ENCODE measurements at places on chromosomes 6 and 20.

DNA sequence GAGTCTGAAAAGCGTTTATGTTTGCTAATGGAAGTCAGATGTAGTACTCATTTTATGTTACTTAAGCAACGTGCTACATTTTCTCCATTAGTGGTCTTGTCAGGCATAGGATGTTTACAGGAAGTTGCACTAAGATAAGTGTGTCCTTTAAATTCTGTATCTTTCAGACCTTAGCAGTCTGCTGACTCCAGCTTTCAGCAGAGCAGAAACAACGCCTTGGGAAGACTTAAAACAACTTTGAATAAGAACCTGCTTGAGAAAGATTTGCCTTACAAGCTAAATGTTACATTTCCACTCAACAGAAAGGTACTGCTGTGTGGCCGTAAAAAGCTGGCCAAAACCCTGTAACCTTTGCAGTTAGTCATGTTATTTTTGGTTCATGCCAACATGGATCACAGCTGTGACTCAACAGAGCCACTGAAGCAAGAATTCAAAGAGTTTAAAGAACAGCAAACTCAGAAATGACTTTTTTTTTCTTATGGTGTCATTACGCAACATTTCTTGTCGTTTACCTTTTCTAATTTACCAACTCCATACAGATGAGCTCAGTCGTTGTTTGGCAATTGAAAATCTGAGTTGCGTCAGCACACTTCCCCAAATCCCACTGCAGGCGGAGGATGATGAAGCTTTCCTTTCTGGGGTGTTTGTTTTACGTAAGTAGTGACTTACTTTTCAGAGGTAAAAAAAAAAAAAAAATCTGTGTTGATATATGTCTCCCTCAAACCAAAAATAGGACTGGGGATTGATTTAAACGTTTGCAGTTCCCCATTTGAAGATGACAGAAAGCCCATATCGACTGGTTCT lies 27.9 kb upstream of the BMP6 start:
- DNase-seq: peak; percentile 56

DNA sequence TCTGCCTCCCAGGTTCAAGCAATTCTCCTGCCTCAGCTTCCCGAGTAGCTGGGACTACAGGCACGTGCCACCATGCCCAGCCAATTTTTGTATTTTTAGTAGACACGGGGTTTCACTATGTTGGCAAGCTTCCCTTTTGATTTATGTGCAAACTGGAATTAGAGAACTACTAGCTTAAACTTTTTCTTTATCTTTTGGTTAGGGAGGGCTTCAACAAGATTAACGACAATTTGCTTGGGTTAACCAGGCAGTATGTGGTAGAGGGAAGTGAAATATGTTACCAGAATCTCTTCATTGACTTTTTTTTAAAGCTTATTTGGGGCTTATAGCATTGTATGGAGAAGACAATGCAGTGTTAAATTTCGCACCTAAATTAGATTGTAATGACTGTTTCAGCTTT lies 9.0 kb downstream of the MYO6 start:
- no peak for DNase-seq

- no peak for DNase-seq
Observed at GRCh38 chr6:84773431-84774156, 9.2 kb upstream of the TBX18 start.

DNA sequence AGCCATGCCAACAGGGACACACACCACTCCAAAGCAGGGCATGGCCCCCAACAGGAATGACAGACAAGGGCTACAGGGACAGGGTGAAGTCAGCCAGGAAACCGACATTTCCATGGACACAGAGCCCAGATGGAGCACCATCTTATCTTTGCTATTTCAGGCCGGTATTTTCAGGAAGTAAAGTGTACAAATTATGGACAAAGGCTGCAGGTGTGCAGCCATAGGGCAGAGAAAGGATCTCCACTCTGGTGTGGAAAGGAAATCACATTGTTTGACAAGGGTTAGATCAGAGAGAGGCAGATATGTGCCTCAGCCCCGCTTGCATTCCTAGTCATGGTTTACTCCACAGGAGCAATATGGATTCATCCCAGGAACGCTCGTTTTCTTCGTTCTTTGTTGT lies 81.7 kb upstream of the SLC22A23 start:
- DNase-seq: no peak

DNA sequence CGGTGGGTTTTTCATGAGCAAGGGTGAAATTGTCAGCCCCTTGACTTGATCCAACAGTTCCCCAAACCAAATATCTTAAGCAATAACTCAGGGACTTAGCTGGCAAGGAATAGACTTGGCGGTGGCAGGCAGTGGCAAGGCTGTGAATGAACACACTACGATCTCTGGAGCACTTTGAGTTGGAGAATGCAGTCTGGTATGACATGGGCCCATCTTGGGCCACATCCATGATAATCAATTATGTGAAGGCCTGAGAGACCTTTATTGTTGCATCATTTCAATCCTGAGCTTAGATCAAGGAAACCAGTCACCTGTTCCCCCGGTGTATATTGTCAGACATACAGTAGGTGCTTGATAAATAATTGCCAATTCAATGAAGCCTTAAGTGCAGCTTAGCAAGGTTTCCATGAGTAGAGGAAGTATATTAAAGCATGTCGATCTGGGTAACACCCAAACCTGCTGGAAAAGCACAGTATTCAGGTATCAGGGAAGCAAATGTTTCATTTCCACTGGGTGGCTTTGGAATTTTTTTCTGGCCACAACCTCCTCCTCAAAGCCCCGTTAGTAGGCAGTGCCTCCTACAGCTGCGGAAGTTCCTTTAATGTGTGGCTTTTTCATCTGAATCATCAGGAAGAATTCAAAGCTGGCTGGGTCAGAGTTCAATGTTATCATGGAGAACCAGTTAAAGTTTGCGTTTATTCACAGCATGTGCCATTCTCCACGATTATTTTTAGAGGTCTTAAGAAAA lies 10.2 kb downstream of the CASS4 start:
- no peak for DNase-seq

DNA sequence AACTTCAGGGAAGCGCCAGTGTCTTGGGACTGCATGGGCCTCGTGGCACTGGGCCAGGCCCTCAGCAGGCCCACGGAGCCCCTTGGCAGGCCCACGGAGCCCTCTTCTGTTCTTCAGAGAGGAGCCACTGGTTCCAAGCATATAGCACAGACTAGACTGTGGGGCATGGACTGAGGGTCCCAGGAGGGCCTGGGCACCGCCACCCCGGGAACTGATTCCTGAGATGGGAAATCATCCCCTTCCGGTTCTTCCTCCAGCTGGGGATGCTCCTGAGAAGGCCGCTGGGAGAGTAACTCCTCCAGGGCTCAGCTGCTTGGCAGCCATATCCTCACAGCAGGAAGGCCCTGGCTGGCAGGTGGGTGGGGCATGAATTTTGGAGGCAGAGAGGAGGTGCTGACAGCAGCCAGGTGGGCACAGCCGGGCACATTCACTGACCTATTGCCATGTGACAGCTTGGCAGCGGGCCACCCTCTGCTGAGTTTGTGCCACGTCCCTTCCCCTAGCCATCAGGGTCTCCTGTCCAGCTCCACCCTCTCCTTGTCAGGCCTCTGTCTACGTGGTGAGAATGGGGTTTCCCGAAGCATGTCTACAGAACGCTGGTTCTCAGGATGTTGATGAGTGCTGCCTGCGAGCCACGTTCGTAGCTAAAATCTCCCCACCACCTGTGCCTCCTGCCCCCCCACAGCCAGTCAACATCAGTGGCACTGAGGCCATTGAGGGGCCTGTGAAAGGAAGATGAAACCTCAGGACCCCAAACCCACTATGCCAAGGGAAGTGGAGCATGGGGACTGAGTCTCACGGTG lies 152.1 kb downstream of the TAF4 start:
- no peak for DNase-seq

- DNase-seq: no peak
Observed at GRCh38 chr6:87558446-87558845, 31.3 kb downstream of the RARS2 start.

DNA sequence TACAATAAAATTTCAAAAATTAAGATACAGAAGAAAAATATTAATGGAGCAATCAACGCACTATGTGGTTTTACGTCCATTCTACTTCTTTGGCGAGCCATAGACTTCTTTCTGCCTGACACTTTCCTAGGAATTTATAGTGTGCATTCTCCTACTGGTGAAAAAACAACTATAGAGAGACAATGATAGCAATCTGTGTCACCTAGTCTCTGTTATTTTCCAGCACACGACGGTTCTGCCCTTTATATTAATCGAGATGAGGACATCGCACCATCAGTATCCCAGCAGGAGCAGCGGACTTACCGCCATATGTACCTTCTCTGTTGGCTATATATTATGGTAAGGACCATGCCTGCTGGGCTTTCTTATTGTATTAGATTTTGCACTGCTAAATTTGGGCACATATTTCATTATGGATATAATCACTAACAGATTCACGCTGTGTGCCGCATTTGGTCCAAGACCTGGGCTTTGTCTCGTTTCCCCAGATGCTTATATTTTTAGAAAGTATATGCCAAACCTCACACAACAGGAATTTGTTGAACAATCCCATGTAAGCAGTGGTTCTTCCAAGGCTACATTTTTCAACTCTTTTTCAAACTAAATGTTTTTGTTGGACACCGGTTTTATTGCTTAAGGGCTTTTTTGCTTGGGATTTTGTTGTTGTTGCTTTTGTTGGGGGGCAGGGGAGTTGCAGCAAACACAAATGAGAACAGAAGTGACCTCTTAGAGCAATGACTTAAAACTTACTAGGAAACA lies 166.4 kb downstream of the ADAT2 start:
- DNase-seq: no peak

Data from fibroblast of skin of left biceps (primary cell).